Globus pallidus (tissue), 1 donor: ENCODE measurements at places on chromosomes 1 and 21.
A peak's percentile ranks its signal among the peaks of the same experiment; 100 is the strongest.

- no peak for DNase-seq
Measured at GRCh38 chr1:47611992-47612391, 174.1 kb downstream of the FOXD2 start.

- DNase-seq = peak; percentile 53
Measured at GRCh38 chr1:184222652-184223052, 164.2 kb upstream of the C1orf21 start.

- DNase-seq = peak; percentile 23
Measured at GRCh38 chr1:72280131-72280530, 2.2 kb downstream of the NEGR1 start.

GRCh38 chr21:17441370-17441769, 71.5 kb upstream of the CXADR start:
- DNase-seq = peak; percentile 72

- DNase-seq = no peak
Measured at GRCh38 chr1:43797891-43798290, 90.6 kb downstream of the ST3GAL3 start.

- no peak for DNase-seq
Measured at GRCh38 chr1:38402230-38402815, 355.7 kb upstream of the POU3F1 start.

DNA sequence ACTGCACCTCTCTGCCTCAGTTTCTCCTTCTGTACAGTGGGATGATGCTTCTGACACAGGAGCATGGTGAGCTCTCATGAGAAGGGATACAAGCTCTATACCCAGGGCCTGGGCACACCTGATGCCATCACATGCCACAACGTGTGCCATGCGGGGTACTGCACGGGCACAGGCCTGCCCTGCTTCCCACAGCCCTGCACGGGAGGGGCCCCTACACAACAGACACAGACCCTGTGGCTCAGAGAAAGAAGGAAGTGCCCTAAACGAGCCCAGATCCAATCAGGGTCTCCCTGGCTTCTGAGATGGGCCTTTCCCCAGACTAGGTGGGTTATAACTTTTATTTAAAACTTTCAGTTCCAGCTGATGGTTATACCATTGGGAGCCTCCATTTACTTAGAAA, 24.6 kb downstream of the C2CD2 start:
- no peak for DNase-seq

DNA sequence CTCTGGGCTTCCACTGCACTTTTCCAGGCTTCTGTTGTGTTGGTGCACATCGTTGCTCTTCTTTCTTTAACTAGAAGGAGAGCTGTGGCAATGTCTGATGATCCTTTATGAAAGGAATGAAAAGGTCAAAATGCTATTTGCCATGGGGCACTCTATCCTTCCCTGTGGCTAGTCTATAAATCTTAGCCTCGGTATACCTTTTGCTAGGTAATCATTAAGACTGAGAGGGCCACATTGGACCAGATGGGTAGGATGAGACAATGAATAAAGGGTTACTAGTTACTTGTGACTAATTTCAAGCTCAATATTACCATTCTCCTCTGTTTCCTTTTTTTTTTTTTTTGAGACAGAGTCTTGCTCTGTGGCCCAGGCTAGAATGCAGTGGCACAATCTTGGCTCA, 89.4 kb upstream of the C1orf87 start:
- DNase-seq = no peak

DNA sequence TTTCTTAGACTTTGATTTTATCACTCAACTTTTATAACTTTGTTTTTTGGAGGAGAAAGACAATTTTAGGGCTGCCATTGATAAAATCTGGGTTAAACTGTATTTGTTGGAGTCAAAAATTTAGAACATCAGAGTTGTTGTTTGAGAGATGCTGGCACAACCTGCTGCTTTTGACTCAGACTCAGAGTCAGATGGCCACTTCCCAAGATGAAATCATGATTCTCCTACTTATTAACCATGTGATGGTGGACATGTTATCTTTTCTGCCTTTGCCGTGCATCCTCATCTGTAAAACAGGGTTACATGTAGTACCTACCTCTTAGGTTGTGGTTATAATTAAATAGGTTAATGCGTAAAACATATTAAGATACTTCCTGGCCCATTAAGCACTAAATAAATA, 71.2 kb downstream of the PLA2G4A start:
- no peak for DNase-seq

DNA sequence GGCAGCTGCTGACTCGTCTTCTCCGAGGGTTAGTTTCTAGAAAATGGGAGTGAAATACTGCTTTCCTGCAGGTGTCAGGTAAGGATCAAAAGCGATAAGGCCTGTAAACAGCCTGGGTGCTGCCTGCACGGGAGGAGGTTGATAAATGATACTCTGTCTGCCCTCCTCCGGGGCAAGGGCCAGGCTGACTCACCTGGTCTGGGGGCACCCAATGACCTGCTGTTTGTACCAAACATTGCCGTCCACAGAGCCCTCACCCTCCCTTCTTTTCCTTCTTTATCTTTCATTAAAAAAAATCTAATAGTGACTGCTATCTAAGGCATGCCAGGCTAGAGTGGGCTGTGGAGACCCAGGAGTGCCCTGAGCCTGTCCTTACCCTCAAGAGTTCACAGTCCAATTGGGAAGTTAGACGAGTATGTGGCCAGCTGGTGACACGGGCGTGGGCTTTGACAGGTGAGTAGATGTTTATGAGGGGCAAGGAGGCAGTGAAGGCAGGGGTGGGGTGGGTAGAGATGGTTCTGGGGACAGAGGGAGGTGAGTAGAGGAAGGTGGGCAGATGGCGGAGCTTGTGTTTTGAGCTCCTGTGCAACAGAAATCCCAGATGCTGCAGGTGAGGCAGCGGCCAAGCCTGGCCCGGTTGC, 16.2 kb downstream of the EDN2 start:
- no peak for DNase-seq

- DNase-seq = peak; percentile 70
Measured at GRCh38 chr1:9196129-9197040, 38.2 kb upstream of the H6PD start.
